ENCODE measurements at places on chromosomes 16 and 17. TPM values are rescaled to one million over a fixed set of nuclear protein-coding genes. Genes with fewer than 3 reads are reported as not detected.

The NPB gene
- not detected for total RNA-seq

The TRAPPC1 gene
- total RNA-seq = 38.9 TPM

The EPX gene
- total RNA-seq = not detected

The CYGB gene
- 5.9 TPM for total RNA-seq

The CD300LF gene
- 0.98 TPM for total RNA-seq

The CNGB1 gene
- total RNA-seq = not detected

DNA sequence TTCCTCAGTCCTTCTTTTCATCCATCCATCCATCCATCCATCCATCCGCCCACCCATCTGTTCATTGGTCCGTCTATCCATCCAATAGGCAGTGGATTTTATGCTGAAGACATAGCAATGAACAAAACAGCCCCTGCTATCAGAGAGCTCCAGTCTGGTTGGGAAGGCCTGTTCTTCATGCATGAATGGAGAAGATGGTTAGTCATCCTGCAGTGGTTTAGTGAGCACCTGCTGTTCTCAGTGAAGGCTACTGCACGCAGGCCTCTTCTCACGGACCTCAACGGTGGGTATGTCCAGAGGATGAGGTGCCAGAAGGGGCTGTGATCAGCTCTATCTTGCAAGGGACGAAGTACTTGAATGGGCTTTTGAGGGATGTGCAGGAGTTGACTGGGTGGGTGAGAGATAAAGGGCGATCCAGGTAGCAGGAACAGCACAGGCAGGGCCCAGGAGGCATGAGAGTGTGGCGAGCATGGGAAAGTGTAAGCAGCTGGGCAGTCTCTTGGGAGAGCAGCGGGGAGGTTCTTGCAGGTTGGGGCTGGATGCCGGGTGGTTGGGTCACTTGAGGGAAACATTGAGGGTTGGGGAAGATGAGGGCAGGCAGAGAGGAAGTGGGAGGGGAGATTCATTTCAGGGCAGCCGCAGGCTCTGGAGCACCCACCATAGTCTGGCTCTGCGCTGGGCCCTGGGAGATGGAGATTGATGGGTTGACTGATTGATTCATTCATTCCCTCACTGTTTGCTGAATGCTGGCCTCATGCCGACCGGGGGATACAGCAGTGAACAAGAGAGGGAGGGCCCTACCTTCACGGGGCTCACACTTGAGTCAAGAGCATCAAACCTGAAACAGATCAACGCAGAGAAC is 115.0 kb upstream of the CIBAR2 start:
- H3K4me1 ChIP-seq = no peaks in the 10 kb centered on the region
- H3K36me3 ChIP-seq = no peaks in the 10 kb centered on the region
- DNase-seq = no peak
- no peak overlapping the region for H3K27ac ChIP-seq
- no peak overlapping the region for H3K4me3 ChIP-seq

- no peaks in the 10 kb centered on the region for H3K4me1 ChIP-seq
- no peak for DNase-seq
- no peaks in the 10 kb centered on the region for H3K36me3 ChIP-seq
- no peak overlapping the region for H3K4me3 ChIP-seq
- no peak overlapping the region for H3K27ac ChIP-seq
- H3K27me3 ChIP-seq = no peaks in the 10 kb centered on the region
Measured at GRCh38 chr16:78786635-78787034, 687.2 kb downstream of the WWOX start.

DNA sequence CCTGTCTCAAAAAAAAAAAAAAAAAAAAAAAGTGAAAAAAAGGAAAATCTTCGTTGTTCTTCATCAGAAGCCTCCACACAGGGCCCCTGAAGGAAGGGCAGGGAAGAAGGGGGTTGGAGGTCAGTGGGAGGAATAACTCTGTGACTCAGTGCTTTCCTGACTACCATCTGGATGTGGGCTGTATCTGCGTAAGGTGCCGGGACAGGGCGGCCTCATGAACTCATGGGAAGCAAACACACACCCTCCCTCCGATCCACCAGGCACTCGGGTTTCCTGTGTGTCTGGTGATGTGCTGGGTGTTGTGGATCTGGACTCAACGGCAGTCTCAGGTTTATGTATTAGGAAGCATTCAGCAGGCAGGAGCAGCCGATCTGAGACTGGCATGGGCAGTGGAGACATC is 691.6 kb downstream of the WWOX start:
- no peaks in the 10 kb centered on the region for H3K27me3 ChIP-seq
- H3K4me3 ChIP-seq = no peak overlapping the region
- DNase-seq = no peak

DNA sequence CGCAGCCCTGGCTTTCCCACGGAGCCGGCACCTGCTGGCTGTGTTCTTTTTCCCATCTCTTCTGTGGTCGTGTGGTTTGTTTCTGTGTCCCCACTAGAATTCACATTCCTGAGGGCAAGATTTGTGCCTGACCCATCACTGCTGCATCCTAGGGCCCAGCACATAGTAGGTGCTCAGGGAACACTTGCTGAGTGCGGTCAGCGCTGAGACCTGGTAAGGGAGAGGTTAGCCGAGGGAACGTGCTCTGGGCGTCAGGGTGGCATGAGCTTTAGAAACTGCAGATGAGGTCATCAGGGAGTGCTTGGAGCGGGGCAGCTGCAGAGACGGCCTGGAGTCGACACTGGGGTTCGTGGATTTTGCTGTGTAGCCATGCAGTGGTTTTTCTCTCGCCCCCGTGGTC is 5.9 kb downstream of the DEF8 start:
- peaks cover 2% of the 10 kb centered on the region for H3K4me1 ChIP-seq
- no peaks in the 10 kb centered on the region for H3K36me3 ChIP-seq
- no peak overlapping the region for H3K4me3 ChIP-seq
- H3K27me3 ChIP-seq = no peaks in the 10 kb centered on the region
- DNase-seq = no peak
